NCI-H524 (cell line): ENCODE measurements at places on chromosomes 12 and 14.

- DNase-seq, result no peak
Observed at GRCh38 chr12:7241404-7242005, 52.0 kb downstream of the PEX5 start.

GRCh38 chr12:117331691-117332090 lies 29.7 kb downstream of the NOS1 start:
- DNase-seq, result no peak

DNA sequence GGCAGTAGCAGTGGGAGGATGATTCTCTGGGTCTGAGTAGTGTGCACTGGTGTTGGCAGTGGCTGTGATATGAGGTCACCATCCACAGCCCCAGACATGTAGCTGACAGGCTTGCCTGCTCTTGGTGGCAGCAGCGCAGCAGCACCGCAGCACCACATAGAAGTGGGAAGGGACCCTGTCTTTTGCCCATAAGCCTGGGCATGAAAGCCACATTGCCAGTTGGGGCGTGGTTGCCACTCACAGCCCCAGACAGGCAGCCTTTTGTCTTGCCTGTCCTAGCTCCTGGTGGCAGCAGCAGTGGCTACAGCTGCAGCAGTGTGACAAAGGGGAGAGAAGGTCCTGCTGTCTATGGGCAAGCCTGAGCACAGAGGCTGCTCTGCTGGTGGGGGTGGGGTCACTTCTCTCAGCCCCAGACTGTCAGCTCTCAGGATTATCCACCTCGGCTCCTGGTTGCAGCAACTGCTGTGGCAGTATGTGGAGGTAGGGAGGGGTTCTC lies 71.5 kb downstream of the BRMS1L start:
- peak; percentile 9 for DNase-seq

- DNase-seq, result no peak
Observed at GRCh38 chr14:35669782-35670181, 135.8 kb downstream of the INSM2 start.

DNA sequence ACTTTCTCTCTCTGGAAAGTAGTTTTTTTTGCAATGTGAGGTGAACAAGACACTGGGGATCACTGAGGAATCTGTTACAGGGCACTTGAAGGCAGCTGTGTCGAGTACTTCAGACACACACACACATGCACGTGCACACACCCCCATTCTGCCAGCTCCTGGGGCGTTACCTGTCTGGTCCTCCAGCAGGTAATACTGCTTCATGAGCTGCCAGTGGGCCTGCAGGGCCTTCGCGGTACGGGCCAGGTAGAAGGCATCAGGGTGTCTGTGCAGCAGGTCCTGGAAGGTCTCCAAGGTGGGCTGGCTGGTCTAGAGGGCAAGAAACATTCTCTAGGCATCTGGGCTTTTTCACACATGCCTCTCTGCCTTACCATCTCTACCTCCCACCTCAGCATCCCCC lies 5.1 kb downstream of the MCRS1 start:
- no peak for DNase-seq

DNA sequence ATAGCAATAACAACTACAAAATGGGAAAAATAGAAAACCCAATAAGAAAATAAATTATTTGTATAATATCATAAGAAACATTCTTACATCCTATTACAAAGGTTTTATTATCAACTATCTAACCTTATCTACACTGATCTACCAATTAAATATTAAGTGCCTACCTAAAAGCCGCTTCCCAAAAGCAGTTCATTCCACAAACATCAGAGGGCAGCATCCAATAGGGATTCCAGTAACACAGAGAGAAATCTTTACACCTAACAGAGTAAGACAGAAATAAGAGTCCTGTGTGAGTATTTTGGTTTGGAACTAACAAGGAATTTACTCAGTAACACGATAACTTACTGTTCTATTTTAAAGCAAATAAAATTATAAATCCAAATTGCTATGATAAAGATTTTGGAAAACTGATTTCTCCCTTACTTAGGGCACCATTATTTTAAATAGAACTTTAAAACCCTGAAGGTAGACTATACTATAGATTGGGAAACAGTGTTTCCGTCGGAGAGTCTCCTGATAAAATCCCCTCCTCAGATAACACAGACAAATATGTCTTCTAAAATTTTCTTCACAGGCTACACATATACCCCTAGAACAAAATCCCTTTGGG lies 15.0 kb downstream of the GXYLT1 start:
- peak; percentile 55 for DNase-seq

DNA sequence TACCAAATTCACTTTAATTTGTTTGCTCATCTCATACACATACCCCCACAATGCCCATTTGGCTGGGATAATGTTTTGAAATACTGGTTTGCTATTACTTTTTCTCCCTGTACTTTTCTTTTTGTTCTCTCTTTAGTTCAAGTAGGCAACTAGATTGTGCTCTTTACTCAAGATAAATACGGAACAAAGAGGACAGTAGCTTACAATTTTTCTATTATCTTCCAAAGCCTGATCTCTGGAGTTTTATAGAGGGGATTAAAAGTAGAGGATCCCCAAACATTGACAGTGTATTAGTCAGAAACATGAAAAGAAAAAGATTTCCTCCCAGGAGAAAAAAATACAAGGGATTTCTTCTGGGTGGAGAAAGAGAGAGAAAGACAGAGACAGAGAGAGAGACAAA lies 102.1 kb upstream of the FSCB start:
- DNase-seq, result no peak

DNA sequence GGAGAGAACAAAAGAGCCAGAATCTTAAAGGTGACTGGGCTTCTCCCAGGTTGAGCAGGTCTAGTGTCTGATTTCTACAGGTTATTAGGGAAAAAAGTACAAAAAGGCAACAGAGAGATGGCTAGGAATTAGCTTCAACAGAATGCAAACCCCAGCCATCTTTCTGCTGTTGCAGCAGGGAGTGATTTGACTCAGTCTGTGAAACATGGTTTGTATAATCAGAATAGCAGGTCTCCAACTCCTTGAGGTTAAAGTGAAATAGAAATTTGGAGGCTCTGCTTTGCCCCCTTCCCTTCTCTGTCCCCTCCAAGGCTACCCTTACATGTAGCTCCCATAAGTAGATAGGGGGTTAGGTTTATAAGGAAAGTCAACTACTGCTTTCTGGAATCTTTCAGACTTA lies 105.8 kb downstream of the AKAP6 start:
- no peak for DNase-seq

DNA sequence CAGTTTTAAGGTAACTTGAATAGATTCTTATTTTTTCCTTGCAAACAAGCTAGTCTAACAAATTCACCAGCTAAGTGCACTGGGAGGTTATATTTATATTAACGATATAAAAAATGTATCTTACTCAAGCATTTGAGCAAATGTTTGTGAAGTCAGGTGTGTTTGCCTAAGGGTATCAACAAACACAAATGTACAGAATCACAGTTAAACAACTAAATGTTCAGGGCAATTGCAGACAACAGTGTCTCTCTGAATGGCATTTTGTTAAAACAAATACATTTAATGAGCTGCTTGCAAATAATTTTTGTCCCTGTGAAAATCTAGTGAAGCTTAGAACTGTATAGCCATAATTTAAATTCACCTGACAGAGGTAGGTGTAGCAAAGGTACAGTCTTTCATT lies 28.2 kb upstream of the FLRT2 start:
- no peak for DNase-seq

GRCh38 chr12:100554608-100555077 lies 18.8 kb upstream of the GAS2L3 start:
- DNase-seq, result peak; percentile 82

GRCh38 chr14:56474419-56475022 lies 105.1 kb upstream of the TMEM260 start:
- peak; percentile 79 for DNase-seq

DNA sequence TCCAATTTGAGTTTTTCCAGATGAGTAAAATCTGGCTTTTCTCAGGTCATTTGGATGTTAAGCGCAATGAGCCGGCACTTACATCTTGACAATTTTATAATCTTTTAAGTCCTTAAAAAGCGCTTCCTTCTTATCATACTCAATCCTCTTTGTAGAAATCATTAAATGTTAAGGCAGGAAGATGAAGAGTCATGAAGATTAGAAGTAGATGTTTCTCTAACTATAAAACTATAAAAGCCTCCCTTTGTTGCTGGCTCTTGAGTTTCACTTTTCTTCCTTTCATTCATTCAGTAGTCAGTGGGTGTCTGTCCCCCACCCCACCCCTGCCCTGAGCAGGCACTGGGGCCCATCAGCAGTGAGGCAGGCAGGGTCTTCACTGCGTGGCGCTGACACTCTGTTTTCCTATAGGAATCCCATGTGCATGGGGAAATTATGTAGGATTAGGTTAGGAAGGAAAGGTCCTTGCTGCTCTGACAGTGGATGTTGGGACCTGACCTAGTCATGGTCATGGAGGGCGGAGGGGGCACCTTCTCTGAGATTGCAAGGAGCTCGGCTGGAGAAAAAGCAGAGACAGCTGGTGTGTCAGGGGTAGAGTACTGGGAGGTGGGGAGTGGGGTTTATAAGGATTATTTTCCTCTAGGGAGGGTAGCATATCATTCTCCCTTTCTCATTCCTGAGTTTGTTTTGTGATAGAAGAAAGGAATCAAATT lies 65.8 kb downstream of the CCDC92 start:
- DNase-seq, result peak; percentile 54

- DNase-seq, result no peak
Observed at GRCh38 chr14:23114669-23115038, 4.4 kb downstream of the CEBPE start.

- DNase-seq, result no peak
Observed at GRCh38 chr12:105167346-105167745, 59.8 kb downstream of the WASHC4 start.

DNA sequence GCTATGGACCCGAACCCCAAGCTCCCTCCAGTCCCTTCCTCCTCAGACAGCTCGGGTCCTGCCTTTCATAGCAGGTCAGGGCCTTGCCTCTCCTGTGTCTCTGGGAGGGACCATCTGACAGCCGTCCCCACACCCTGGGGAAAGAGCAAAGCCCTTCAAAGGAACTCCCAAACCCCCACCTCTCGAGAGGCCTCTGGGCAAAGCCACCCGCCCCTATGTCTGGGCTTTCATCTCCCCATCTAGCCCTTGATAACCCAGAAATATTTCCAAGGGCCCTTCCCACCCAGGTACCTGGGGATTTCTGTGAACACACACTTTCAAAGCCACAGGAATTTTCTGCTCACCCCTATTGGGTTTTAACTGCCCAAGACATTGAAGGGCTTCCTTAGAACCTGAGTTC lies 32.1 kb downstream of the SNRNP35 start:
- no peak for DNase-seq

GRCh38 chr12:112898380-112898779 lies 8.4 kb upstream of the OAS1 start:
- no peak for DNase-seq

DNA sequence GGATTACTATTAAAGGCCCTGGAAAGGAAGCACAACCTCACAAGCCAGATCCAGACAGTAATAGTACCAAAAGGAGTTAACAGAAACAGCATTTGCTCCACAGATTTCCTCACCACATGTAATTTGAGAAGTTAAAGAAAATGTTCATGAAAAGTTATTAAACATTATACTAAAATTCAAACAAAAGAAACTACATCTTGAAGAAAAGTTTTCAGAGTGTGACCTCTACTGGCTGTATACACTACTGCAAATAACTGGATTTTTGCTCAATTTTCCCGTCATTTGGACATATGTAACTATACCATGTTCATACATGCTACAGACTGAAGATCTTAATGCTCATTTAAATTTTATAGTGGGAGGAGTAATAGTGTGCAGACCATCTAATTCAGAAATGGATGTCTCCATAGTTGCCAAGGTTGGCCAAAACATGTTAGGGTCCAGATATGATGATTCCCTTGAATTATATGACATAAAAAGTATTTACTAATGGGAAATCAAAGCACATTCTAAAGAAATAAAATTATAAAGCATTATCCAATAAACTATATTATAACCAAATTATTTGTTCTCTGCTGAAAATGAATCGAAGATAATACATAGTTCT lies 5.6 kb downstream of the KRR1 start:
- DNase-seq, result peak; percentile 20

DNA sequence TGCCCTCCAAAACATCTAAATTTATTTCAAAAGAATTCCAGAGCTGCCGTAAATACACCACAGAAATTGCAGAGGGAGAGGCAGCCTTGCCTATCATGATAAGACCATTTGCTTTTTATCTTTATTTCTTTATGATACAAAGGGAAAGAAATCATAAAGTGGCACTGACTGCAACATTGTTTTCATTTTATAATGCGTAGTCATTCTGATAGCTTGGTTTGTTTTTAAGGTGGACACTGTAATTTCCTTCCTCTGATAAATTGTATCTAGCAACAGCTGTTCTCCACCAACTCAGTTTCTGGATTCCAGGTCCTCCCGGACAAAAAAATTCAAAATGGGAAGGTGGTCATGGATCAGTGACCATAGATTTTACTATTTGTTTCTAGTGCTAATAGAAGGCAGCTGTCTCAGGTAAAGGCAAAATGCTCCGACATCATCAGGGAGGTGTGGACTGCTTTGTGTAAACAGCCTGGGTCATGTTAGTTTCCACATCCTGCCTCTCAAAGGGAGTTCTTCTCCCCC lies 623 bp upstream of the TSPAN8 start:
- no peak for DNase-seq

GRCh38 chr12:108232565-108232964 lies 103.5 kb downstream of the WSCD2 start:
- DNase-seq, result no peak

DNA sequence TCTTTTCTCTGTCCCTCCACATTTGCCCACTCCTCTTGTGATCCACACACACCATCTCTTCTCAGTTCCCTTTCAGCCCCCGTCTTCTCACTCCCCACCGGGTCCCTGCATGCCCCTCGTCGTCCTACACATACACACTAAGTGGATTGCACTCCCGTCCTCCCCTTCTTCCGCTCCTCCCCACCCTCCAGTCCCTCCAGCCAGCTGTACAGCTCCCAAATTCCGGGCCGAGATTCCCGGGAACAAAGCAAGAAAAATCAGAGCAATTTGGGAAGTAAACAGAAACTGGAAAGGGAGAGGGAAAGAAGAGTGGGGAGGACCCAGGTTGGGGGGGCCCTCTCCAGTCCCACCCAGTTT lies 282 bp upstream of the IGFBP6 start:
- no peak for DNase-seq

GRCh38 chr12:75990189-75990912 lies 41.2 kb downstream of the PHLDA1 start:
- DNase-seq, result no peak

- DNase-seq, result no peak
Observed at GRCh38 chr12:30807695-30808034, 52.9 kb upstream of the CAPRIN2 start.

DNA sequence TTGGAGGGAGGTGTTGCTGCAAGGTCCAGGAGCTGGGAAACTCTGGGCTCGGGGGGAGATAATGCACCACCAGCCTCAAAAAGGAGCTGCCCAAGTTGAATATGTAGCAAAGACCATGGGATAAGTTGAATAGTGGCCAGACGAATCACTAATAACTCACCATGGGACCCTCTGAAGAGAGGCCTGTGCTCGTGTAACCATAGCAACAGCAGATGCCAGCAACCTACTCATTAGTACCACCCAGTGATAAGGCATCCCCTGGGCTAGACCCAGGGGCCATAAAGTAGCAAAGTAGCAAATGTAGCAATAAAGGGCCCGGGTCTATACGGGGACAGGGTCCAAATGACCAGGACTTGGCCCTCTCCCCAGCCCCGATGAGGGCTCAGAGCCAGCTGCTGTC lies 328.0 kb downstream of the DPF3 start:
- DNase-seq, result no peak
